ENCODE measurements at places on chromosomes 1 and 21.

DNA sequence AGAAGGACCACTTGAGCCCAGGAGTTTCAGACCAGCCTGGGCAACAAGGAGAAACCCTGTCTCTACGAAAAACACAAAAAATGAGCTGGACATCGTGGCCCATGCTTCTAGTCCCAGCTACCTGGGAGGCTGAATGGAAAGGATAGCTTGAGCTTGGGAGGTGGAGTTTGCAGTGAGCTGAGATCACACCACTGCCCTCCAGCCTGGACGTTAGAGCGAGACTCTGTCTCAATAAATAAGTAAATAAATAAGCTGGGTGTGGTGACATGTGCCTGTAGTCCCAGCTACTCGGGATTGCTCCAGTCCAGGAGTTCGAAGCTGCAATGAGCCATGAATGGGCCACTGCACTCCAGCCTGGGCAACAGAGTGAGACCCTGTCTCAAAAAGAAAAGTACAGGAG, 3.6 kb downstream of the AKR1A1 start:
- no peak for DNase-seq

GRCh38 chr1:106791041-106791440, 265.4 kb upstream of the PRMT6 start:
- DNase-seq: no peak

GRCh38 chr1:59332983-59333382, 36.1 kb downstream of the FGGY start:
- DNase-seq: no peak

GRCh38 chr21:45409466-45410150, 4.6 kb downstream of the COL18A1 start:
- DNase-seq: no peak

DNA sequence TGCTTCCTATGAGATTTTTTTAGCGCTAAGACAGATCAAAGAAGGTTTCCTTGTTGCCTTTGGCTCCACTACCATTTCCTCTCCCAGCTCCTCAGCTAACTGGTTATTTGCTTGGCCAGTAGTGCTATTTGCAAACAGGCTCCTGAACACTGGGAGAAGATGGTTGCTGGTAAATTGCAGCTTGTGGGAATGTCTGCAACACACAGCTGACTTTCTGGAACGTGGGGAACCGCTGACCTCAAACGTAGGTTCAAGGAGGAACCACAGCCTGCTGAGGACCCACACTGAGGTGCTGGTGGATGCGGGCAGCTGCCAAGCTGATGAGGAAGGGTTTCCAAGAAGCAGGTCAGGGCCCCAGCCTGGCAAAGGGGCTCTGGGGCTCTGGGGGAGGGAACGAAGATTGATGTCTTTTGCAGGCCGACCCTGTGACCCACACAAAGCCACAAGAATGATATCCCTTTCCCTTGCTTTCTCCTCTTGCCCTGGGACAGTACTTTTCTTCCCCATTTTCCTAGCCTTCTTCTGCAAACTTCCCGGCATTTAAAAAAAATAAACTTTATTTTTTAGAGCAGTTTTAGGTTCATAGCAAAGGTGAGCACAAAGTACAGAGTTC, 24.8 kb downstream of the GNG4 start:
- no peak for DNase-seq

- DNase-seq: no peak
Measured at GRCh38 chr1:215131291-215131690, 48.8 kb downstream of the KCNK2 start.

GRCh38 chr1:184930232-184930631, 44.1 kb downstream of the NIBAN1 start:
- DNase-seq: no peak

DNA sequence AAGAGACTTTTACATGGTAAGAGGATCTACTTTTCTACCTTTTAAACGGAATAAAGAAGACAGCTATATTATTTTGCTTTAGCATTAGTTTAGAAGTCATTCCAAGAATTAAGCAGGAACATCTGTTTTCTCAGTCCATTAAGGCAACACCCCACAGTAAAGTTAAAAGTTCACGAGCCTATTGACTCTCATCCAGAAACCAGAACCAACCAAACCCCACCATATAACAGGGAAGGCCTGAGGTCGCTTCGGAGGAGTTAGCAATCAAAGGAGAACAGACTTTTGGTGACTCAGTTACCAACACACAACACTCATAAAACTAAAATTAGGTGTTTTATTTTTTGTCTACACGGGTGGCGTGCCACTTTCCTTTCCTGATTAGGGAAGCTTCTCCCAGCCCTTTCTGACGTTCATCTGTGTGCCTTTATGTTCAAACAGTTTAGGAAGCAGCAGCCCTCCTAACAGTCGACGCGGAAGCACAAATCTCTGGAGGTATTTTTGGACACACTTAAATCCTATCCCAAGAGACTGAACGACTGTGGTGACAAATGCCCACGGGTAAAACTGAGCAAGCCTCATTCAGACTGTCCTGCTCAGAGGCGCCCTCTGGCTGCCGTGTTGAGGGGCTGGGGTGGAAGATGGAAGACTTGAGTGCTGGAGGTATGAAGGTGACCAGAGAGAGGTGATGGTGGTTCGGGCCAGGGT, 8.6 kb upstream of the PLA2G2C start:
- no peak for DNase-seq

GRCh38 chr1:39955547-39956539, 898 bp downstream of the MFSD2A start:
- DNase-seq: peak; percentile 66

DNA sequence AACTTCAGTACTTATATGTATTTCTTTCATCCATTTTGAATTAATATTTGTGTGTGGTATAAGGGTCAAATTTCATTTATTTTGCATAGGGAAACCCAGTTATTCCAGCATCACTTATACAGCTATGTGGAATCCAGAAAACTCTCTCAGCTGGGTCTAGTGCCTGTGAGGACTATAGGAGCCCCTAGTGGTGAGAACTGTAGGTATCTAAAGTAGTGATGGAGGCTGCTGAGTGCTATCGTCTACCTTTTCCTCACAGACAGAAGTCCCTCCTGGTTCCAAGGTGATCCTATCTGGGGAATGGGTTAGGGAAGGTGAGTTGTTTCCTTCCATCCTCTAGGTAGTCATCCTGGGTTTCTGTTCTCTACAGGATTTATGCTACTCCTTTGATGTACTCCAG, 352.0 kb upstream of the C1orf87 start:
- DNase-seq: no peak

- DNase-seq: no peak
Measured at GRCh38 chr1:162912061-162912667, 51.2 kb upstream of the CCDC190 start.

DNA sequence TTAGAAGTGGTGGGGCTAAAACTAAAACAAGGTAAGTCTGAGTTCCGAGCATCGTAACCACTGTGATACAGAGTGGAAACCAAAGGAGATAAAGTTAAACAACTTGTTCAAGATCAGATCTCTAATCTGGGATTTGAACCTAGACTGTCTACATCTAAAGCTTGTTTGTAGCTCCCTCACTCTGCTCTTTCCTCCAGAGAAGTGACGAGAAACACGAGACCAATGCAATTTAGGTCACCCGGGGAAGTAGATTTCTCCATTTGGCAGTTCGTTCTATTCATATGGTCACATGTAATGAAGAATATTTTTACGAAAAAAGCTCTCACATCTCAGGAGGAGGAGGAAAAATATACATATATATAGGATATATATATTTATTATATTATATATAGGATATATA, 1.8 kb downstream of the ADORA3 start:
- no peak for DNase-seq

GRCh38 chr1:65477414-65478378, 57.2 kb downstream of the LEPR start:
- DNase-seq: no peak

DNA sequence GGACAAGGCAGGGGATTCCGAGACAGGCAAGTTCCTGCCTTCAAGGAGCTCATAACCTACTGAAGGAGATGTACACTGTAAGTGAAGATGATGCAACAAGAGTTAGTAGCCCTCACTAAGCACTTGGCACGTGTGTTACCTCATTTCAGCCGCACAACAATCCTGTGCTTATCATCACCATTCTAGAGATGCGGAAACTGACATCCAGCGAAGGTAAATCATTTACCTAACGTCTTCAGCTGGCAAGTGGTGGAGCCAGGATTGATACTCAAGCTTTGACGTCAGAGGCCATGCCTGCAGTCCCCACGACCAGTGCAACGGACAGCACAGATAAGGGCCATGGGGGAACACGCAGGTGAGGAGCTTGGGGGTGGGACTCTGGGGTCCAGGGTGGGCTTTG, 2.9 kb upstream of the UBXN10 start:
- DNase-seq: no peak

- no peak for DNase-seq
Measured at GRCh38 chr1:6984986-6985385, 199.7 kb downstream of the CAMTA1 start.

- no peak for DNase-seq
Measured at GRCh38 chr1:22685591-22686059, 25.0 kb upstream of the EPHB2 start.

DNA sequence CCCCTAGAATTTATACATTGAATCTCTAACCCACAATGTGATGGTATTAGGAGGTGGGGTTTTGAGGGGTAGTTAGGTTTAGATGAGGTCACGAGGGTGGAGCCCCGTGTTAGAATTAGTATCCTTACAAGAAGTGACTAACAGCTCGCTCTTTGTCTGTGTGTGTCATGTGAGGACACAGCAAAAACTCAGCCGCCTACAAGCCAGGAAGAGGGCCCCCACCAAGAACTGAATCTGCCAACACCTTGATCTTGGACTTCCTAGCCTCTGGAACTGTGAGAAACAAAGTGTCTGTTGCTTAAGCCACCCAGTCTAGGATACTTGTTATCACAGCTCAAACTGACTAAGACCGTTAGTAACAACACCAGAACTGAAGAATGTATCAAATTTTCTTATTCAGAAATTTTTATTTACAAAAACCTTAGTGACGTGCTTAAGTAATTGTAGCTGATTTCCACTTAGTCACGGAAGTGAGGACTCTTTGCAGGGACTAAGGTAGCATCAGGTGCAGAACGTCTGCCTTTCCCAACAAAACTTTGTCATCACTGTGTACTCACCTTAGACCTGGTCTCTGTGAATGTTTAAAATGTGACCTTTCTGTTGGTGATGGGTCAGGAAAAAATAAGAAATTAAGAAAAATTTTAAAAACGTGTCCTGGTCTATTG, 24.5 kb upstream of the LRRC8C start:
- peak; percentile 67 for DNase-seq

DNA sequence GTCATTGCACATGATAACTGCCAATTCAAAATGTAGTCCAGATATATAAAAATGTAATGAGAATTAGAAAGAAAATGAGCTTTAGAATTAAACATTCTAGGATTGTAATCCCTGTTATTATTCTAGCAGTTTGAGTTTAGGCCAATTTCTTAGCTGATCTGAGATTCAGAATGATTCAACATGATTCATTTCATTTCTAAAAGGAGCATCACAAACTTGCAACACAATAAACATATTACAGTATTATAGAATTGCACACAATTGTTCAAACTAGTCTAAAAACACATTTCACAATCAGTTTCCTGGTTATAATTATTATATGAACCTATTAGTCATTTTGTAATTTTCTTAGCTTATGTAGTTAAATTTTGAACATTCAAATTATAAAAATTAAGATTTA, 43.3 kb upstream of the TSHB start:
- DNase-seq: no peak

- no peak for DNase-seq
Measured at GRCh38 chr1:209155546-209155945, 428.0 kb upstream of the CAMK1G start.

GRCh38 chr1:33332357-33332789, 11.5 kb upstream of the A3GALT2 start:
- DNase-seq: no peak

DNA sequence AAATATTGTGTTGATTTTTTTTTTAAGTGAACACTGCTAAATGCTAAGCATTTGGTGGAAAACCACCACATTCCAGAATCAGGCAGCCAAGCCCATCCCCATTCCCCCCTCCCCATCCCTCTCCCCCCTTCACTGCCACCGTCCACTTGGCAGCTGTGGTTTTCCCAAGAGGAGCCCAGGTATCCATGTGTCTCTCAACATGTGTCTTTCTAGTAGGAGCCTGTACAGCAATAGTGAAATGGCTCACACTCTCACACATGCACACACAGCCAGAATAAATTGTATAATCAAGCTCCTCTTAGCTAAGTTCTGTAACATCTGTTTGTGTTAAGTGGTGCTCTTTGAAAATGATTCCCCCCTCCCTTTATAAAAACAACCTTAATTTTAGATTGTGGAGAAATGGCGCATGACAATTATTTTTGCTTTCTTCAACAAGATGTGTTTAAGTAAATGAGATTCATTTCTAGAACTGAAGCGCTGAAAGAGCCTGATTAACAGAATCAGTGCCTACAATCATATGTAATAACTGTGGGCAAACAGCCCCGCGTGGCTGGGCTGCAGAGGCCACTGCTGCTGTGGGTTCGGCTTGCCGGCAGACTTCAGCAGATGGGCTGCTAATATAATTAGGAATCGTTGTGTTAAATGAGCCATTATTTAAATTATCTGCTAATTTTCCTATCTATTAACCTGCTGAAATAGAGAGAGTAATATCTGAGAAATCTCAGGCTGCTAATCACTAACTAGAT, 43.3 kb downstream of the BACE2 start:
- DNase-seq: no peak

DNA sequence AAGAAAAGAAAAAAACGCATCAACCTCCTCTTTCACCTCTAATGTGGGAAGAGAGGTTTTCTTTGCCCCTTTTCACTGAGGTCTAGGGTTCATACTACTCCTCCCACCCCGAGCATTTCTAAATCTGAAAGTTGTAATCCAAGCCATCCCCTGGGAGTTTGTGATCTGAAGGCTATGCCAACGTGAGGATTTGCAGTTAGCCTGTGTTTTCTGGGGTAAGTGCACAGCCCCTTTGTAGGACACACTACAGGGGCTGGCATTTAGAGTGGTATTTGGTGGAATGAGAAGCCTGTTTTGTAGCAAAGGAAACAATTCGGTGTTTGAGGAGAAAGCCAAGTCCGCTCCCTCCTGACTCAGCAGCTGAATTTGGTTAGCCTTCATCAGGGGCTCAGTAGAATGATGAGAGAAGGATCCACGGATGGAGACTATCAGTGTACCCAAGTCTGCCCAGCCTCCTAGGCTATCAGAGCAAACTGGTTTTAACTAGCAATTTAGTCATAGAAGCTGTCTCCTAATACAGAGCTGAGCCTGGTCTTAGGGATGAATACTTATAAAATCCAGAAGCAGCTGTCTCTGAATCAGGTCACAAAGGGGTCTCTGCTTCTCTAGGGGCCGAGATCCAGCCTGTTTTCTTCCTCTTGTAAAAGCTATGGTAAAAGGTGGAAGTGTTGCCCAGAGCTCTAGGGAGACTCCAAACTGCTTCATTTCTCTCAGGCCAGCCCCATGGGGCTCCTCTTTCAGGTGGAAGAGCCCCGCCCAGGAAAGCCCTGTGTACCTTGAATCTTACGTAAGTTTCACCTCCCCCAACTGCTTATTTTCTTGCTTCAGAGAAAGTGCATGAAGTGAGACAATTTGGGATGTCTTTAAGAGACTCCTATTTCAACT, 2.1 kb downstream of the PCP4L1 start:
- DNase-seq: no peak

- DNase-seq: no peak
Measured at GRCh38 chr1:78370779-78371482, 119.8 kb upstream of the PTGFR start.

GRCh38 chr1:212291505-212292134, 6.4 kb downstream of the PPP2R5A start:
- no peak for DNase-seq

All from stimulated activated CD8-positive, alpha-beta memory T cell treated with anti-CD3 and anti-CD28 coated beads, Interleukin-15, amount 100 ng/mL, for 48 hours (primary cell).